Naive thymus-derived CD4-positive, alpha-beta T cell (primary cell): ENCODE measurements at places on chromosomes 2 and 18. TPM values are rescaled to one million over a fixed set of nuclear protein-coding genes. Genes with fewer than 3 reads are reported as not detected.
A peak's percentile ranks its signal among the peaks of the same experiment; 100 is the strongest.

DNA sequence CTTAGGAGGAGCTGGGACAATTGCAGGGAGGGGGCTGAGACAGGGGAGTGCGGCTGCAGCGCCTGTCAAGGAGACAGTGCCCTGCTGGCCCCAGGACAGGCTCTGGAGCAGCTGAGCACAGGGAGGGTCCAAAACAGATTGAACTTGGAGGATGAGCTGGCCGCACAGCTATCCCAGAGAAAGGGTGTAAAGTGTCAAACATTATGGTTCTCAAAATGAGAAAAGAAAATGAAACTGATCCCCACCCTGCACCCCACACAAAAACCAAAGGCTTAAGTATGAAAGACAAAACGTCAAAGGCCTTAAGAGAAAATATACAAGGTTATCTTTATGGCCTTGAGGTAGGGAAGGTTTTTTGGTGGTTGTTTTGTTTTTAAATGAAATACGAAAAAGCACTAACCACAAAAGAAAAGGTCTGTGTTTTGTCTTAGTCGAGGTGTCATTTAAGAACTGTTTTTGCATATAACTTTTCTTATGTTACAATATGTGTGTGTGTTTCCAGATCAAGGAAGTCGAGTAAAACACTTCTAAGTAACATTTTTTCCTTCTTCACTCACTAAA, 111.8 kb downstream of the HDAC4 start:
- peaks cover 40% of the 10 kb centered on the region for H3K4me1 ChIP-seq
- no peaks in the 10 kb centered on the region for H3K27me3 ChIP-seq
- H3K36me3 ChIP-seq, result no peaks in the 10 kb centered on the region
- peak overlapping the region; percentile 79 for H3K27ac ChIP-seq
- no peak for DNase-seq

DNA sequence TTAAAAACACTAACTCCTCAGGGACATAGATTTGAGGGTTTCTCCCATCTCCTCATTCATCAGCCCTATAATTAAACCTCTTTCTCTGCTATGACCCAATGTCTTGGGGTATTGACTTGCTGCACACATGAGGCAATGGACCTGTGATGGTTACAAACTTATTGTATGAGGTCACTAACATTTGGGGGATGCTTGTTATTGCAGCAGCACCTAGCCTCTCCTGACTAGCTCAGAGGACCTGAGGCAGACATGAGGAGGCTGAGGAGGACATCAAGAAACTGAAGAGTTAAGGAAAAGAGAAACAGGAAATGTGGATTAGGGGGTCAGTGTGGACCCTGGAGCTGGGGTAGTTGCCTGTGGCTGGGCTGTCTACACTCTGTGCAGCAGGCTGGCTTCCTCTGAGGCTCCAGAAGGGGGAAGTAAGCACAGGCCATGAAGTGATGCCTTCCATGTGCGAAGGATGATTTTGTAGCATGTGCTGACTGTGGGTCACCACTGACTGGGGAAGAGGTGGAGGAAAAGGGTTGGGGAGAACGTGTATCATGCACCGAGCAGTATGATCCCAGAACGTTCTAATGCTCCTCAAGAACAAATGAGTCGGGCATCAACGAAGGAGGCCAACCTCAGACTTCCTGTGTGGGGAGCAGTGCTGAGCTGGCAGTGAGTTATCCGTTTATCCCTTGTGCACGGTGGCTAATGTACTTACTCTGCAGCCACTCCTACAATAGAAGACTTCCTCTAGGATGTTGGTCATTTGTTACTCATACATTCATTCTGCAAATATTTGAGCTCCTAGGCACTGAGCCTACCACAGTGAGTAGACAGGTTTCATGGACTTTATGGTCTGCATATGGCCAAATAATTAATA, 42.1 kb upstream of the RFX8 start:
- no peaks in the 10 kb centered on the region for H3K27me3 ChIP-seq
- peaks cover 6% of the 10 kb centered on the region for H3K4me1 ChIP-seq
- H3K4me3 ChIP-seq, result no peak overlapping the region
- no peak for DNase-seq
- H3K27ac ChIP-seq, result no peak overlapping the region

DNA sequence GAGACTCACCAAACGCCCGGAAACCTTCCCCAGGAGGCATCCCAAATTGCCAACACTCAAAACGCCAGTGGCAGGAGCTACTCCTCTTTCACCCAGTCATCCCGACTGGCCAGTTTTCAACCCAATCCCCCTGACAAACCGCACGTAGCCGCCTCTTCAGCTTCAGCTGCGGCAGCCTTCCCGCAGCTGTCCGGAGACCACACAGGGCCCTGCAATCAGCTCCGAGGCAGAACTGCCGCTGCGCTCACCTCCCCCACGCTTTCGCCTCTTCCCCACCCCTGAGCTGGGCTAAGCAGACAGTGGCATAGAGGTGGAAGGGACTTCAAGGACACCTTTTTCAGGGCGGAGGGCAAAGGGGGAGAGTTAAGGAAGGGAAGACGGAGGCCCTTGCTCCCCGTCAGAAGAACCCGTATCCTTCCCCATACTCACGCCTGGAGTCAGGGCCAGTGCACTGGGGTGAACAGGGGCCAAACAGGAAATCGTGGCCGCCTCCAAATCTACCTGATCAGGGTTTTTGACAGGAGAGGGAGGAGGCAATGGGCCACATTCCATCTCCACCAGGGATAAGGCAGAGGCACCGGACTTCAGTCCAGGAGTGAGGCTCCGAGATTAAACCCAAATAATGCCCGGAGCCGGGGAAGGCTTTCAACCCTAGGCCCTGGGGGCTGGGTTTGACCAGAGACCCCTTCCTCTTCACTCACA, 16.9 kb downstream of the CYP26B1 start:
- H3K27ac ChIP-seq, result no peak overlapping the region
- no peaks in the 10 kb centered on the region for H3K36me3 ChIP-seq
- H3K27me3 ChIP-seq, result no peaks in the 10 kb centered on the region

- no peak overlapping the region for H3K4me3 ChIP-seq
- H3K36me3 ChIP-seq, result no peaks in the 10 kb centered on the region
- H3K4me1 ChIP-seq, result no peaks in the 10 kb centered on the region
These were observed 24.2 kb downstream of the CIB4 start for GRCh38 chr2:26616706-26617587.

Gene SLC9A4
- 0.08 TPM for total RNA-seq

Gene CNGA3
- not detected for total RNA-seq

GRCh38 chr2:122384768-122385333, 629.4 kb downstream of the TSN start:
- H3K27me3 ChIP-seq, result no peaks in the 10 kb centered on the region
- no peak overlapping the region for H3K27ac ChIP-seq
- H3K4me1 ChIP-seq, result no peaks in the 10 kb centered on the region
- H3K36me3 ChIP-seq, result no peaks in the 10 kb centered on the region
- no peak overlapping the region for H3K4me3 ChIP-seq

Gene DNAJC27
- 18.1 TPM for total RNA-seq

- no peak overlapping the region for H3K4me3 ChIP-seq
- no peak for DNase-seq
- no peaks in the 10 kb centered on the region for H3K4me1 ChIP-seq
- no peaks in the 10 kb centered on the region for H3K27me3 ChIP-seq
These were observed 47.7 kb upstream of the DOK6 start for GRCh38 chr18:69353023-69353422.

- H3K36me3 ChIP-seq, result no peaks in the 10 kb centered on the region
- no peak for DNase-seq
- no peak overlapping the region for H3K4me3 ChIP-seq
- H3K27me3 ChIP-seq, result no peaks in the 10 kb centered on the region
These were observed 12.9 kb upstream of the CHST9 start for GRCh38 chr18:27198036-27198435.

GRCh38 chr2:101057051-101057933, 55.2 kb downstream of the RPL31 start:
- no peak overlapping the region for H3K27ac ChIP-seq
- H3K36me3 ChIP-seq, result no peaks in the 10 kb centered on the region

Gene TEX44
- not detected for total RNA-seq

GRCh38 chr2:142707318-142707717, 170.1 kb upstream of the KYNU start:
- H3K4me1 ChIP-seq, result no peaks in the 10 kb centered on the region
- no peak overlapping the region for H3K27ac ChIP-seq
- H3K36me3 ChIP-seq, result no peaks in the 10 kb centered on the region
- H3K27me3 ChIP-seq, result no peaks in the 10 kb centered on the region
- no peak for DNase-seq

DNA sequence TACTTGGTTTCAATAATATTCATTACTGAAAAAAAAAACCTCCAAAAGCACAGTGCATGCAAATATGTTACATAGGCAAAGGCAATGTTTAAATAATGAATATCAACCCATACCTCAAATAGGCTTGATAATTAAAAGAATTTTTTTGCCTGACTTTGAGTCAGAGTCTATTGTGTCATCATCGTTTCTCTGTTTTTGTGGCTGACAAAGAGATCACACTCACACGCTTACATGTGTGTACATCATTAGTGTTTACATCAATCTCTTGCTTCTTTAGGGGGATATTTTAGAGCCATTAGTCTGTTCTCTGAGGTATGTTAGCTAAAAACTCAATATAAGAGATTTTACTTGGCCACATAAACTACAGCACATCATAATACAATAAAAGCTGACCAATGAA, 150.3 kb upstream of the MMADHC start:
- H3K27ac ChIP-seq, result no peak overlapping the region
- no peaks in the 10 kb centered on the region for H3K36me3 ChIP-seq
- H3K4me3 ChIP-seq, result no peak overlapping the region
- H3K27me3 ChIP-seq, result no peaks in the 10 kb centered on the region
- H3K4me1 ChIP-seq, result no peaks in the 10 kb centered on the region
- no peak for DNase-seq

DNA sequence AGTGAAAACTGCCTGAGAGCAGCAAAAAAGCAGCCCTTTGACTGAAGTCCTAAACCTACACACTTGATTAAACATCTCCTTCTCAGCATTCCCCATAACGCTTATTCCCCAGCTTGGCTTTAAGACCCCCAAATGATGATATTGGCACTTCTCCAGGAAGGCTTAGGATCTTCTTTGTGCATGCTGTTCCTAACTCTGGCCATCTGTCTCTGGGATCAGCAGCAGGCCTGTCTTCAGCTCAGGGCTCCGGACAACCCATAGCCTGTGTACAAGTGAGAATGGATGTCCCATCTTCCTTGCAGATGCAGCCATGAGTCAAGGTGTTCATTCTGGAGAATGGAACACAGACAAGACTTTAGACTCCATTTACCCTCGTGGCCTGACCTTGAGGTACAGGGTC, 81.6 kb upstream of the TMEM17 start:
- H3K27ac ChIP-seq, result no peak overlapping the region
- no peak overlapping the region for H3K4me3 ChIP-seq
- DNase-seq, result no peak
- H3K4me1 ChIP-seq, result no peaks in the 10 kb centered on the region

GRCh38 chr18:68532328-68532885, 182.5 kb downstream of the TMX3 start:
- no peaks in the 10 kb centered on the region for H3K27me3 ChIP-seq
- no peak overlapping the region for H3K4me3 ChIP-seq
- H3K36me3 ChIP-seq, result no peaks in the 10 kb centered on the region
- no peak for DNase-seq
- H3K4me1 ChIP-seq, result no peaks in the 10 kb centered on the region
- no peak overlapping the region for H3K27ac ChIP-seq

DNA sequence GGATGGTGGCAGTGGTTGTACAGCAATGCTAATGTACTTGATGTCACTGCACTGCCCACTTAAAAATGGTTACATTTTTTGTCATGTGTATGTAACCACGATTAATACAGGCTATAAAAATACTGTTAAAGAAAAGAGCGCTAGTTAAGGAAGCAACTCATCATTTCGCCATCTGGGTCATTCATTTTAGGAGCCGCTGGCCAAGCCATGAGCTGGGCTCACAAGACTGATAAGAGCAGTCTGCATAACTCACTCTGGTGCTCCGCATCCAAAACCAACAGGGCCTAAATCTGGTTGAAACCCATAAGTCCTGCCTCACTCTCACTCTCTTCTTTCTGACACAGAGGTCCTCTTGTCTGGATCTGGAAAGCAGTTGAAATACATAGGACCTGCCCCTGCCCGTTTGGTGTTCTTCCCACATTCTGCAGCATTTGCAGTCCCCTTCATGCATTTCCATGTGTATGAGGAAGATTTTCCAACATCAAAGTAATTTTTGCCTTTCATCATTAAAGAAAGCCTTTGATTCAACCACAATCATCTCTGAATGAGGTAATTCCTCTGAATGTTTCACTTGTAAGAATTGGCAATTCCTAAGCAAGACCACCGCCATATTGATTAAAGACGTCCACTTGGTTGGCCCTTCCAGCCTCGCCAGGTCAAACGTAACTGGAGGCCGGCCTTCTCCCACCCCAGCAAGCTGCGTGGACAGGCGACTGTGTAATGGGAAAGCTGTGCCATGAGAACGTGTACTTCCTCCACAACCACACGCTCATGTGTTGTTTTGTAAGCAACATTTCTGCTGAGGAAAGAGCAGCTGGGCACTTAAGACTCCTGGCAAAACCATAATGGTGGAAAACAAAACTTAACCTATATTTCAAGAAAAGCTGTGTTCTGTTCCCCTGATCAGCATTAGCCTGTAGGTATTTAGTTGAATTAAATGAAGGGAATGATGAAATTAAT, 112.2 kb downstream of the VAPA start:
- no peak for DNase-seq
- no peaks in the 10 kb centered on the region for H3K36me3 ChIP-seq
- H3K4me1 ChIP-seq, result no peaks in the 10 kb centered on the region
- H3K27me3 ChIP-seq, result no peaks in the 10 kb centered on the region

- H3K36me3 ChIP-seq, result no peaks in the 10 kb centered on the region
- no peak overlapping the region for H3K27ac ChIP-seq
- H3K4me3 ChIP-seq, result no peak overlapping the region
- no peak for DNase-seq
- H3K4me1 ChIP-seq, result no peaks in the 10 kb centered on the region
These were observed 40.5 kb downstream of the MYO5B start for GRCh38 chr18:50154420-50154819.

Gene DES
- not detected for total RNA-seq

DNA sequence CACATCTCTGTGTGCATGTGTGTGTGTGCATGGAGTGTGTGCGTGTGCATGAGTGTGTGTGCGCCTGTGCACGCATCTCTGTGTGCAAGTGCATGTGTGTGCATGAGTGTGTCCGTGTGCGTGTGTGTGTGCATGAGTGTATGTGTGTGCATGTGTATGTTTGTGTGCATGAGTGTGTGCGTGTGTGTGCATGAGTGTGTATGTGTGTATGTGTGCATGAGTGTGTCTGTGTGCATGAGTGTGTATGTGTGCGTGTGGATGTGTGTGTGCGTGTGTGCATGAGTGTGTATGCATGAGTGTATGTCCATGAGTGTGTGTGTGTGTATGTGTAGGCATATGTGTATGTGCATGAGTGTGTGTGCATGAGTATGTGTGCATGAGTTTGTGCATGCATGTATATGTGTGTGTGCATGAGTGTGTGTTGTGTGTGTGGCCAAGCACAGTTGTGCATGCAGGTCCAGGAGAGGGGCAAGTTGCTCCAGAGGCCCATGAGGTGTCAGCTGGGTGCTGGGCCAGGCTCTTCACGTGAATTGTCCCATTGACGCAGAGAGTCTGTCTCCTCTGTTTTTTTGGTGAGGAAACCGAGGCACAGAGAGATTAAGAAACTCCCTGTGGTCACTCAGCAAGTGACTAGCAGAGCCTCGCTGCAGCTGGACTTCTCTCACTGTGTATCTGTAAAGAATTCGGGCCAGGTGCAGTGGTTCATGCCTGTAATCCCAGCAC, 75.5 kb downstream of the ASB1 start:
- no peak for DNase-seq
- H3K4me3 ChIP-seq, result no peak overlapping the region
- H3K27me3 ChIP-seq, result no peaks in the 10 kb centered on the region
- no peaks in the 10 kb centered on the region for H3K4me1 ChIP-seq
- no peaks in the 10 kb centered on the region for H3K36me3 ChIP-seq
- no peak overlapping the region for H3K27ac ChIP-seq

Gene RBM44
- 0.67 TPM for total RNA-seq
